ENCODE measurements at places on chromosomes 3 and 15.

DNA sequence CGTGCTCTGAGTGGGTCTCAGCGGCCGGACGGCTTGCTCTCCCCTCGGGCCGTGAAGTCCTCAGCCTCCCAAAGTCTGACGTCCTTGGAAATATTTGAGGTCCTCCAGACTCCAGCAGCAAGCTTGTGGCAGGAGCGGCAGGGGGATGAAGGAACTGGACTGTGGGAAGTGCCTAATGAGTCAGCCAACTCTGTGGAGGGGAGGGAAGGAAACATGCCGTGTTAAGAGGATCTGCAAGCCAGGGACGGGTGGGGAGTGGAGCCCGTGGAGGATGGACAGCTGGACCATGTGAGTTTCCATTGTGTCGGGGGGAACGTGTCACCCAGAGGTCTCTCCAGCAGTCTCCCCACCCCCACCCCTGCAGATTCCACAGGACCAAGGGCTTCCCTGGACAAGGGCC lies 39.4 kb upstream of the IDH2 start:
- DNase-seq: no peak

GRCh38 chr3:108441518-108441917 lies 68.9 kb downstream of the MYH15 start:
- no peak for DNase-seq

DNA sequence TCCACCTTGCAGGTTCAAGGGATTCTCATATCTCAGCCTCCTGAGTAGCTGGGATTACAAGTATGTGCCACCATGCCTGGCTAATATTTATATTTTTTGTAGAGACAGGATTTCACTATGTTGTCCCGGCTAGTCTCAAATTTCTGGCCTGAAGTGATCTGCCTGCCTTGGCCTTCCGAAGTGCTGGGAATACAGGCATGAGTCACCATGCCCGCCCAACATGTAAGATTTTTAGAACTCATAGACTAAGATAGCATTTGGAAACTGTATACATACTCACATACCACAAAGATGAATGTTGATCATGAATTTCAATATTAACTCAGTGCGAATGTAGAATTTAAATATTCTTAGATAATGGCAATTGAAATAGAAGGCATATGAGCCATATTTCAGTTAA lies 718.9 kb downstream of the NLGN1 start:
- DNase-seq: no peak

DNA sequence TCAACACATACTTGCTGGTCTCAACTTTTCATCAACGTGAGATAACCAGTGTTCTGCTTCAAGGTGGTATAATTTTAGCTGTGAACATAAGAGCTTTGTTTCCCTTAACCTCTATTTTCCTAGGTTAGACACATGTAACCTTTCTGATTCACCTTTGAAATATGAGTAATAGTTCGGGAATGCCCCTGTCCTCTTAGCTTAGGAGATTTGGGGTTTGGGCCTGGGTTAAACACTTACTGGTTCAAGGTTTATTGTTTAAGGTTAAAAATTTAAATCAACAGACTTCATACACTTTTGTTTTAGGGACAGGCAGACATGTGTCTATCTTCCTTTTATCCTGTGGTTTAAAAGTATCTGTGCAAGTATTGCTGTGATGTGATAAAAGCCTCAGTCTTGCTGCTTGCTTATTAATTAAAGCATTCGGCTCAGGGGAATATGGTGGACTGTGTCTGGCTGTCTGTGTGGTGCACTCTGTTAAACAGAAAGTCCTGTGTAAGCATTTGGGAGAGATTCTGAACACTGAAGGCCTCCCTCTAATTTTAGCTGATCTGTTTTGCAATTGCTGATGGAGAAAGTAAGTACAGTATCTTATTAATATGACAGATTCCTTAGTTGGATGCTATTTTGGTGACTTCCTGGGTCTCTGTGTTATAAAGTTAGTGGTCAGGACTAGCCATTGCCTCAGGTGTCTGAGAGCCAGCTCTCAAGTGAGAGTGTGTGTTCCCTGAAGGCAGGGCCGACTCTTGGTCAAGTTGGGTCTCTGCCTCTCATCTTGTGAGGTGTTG lies 81.8 kb downstream of the USP13 start:
- no peak for DNase-seq

DNA sequence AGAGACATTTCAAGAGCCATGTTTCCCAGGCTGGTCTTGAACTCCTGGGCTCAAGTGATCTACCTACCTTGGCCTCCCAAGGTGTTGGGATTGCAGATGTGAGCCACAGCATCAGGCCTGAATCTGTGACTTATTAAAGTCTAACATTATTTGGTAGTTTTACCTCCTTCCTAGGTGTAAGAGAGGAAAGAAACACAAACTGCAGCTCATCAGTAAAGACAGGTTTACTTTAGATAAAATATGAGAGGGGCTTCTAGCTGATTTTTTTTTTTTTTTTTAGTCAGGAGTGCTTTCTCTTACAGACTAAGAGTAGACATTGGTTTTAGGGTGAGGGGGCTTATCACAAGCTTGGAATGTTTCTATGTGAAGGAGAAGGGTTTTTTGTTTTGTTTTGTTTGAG lies 63.9 kb upstream of the RNU6-1 start:
- no peak for DNase-seq

- no peak for DNase-seq
These were observed 14.5 kb downstream of the PTPRG start for GRCh38 chr3:61575893-61576292.

GRCh38 chr3:187641320-187642016 lies 28.7 kb downstream of the SST start:
- DNase-seq: no peak

DNA sequence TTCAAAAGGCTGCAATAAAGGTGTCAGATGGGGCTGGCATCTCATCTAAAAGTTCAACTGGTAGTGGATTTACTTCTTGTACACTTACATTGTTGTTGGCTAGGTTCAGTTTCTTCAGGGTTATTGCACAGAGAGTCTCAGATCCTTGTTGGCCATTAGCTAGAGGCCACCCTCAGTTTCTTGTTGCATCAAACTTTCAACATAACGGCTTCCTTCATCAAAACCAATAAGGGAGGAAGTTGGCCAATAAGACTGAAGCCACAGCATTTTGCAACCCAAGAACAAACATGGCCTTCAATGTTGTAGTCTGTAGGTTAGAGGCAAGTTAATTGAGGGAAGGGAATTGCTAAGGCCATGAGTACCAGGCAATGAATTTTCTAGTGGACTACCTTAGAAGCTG lies 218.0 kb downstream of the ZBBX start:
- no peak for DNase-seq

DNA sequence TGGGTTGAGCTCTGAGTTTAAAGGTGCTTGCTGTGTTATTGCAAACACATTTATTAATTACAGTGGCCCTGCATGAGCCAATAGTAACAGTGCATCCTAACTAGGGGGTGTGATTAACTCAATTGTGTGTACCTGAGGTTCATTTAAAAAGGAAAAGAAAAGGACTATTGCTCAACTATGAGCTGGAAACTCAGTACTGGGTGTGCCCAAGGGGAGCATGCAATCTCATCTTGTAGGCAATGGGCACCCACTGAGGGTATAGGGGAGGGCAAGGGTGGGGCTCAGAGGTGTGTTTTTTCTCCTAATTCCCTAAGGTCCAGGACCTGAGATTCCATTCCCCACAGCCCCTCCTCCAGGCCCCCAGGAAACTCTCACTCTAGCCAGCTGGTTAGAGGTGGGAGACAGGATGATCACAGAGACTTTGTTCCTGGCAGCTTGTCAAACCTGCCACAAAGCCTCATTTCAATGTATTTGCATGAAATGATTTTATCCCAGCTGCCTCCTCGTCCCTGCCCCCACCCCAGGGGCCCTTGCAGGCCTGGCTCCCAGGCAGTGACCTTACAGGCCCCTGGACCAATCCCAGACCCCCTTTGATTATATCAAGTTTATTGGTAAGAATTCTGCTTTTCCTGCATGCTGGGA lies 220.7 kb downstream of the TBC1D2B start:
- DNase-seq: no peak

DNA sequence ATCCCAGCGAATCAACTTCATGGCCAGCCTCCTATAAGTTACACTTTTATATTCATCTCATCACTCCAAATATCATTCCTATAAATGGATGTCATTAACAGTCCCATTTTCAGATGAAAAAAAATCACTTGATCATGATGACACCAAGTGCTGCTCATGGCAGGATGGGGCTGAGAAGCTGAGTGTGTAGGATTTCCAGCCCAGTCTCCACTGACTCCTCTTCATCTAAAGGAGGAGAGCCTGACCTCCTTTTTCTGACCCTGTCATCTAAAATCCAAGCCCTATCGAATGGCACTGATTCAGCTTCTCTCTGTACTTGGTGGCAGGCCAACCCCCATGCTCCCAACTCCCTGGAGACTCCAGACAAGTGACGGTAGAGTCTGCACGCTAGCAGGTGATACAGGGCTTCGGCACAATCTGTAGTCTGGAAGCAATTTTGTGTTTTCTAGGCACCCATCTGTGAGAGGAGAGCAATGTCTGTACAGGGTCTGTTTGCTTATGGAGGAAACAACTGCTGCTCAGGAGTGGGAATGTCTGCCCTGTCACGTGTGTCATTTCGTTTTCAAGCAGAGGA lies 103.2 kb downstream of the EPHB1 start:
- DNase-seq: no peak

DNA sequence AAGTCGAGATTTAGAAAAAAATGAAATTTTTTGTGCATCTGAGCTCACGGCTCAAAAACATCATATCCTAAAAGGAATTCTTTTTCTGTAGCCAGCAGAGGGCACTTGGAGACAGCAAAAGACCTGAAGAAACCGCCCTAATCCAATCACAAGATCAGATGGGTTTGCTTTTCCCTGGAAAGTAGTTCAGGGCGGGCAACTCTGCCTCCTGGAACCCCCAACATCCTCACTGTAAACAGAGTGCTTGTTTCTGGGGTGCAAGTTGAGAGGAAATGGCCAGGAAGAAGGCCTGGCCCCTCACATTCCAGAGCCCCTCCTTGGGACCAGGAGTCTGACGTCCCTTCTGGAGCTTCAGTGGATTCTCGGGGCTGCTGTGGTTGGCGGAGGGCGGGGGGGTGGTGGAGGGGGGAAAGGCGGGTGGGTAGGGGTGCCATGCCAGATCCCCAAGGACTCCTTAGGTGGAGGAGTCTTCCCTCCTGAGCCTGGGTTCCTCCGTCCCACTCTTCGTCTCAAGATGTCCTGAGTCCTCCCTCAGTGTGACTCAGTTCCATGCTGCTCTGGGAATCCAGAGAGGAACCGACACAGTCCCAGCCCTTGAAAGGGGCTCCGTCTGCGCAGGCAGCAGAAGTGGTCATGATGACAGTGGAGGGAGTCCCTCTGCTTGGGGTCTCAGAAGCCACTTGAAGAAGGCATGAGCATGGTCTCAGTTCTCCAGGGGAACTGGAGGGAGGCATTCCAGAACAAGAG lies 35.9 kb downstream of the CCK start:
- DNase-seq: peak; percentile 27

- no peak for DNase-seq
These were observed at the start of gene PRSS50 for GRCh38 chr3:46717447-46718231. PRSS50 (minus strand) TSS chr3:46717869; CDS start chr3:46717824, 45 bp downstream.

- no peak for DNase-seq
These were observed 85.5 kb upstream of the CDV3 start for GRCh38 chr3:133487920-133488540.

DNA sequence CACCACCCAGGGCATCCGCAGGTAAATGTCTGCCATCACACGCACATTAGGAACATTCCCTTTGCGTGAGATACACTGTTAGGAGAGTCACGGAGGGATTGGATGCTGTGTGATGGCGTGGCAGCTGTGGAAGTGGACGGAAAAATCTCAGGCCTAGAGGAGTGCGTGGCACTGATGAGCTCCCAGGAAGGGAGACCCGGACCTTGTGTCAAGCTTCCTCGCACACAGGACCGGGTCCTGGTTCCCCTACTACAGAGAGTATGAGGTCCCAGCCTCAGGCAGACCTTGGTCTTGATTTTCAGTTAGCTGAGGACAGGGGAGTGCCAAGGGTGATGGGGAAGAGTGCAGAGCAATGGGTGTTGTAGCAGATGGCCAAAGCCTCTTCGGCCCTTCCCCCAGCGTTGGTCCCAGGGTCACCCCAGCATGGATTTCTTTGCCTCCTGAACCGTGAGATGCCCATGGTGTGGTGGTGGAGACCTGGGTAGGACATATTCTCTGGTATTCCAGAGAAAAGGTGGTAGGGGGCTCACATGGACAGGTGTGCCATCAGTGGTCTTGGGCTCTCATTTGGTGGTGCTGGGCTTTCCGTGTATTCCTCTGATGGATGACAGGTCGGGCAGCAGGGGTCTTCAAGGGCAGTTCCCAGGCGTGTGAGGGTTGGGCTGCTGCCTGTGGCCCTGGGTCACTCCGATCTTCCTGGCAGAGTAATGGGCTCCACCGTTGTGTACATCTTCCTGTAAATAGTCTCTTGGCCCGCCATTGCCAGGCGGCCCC lies 105.1 kb downstream of the SNRPN start:
- no peak for DNase-seq

GRCh38 chr3:55471522-55472280 lies 15.4 kb downstream of the WNT5A start:
- no peak for DNase-seq

DNA sequence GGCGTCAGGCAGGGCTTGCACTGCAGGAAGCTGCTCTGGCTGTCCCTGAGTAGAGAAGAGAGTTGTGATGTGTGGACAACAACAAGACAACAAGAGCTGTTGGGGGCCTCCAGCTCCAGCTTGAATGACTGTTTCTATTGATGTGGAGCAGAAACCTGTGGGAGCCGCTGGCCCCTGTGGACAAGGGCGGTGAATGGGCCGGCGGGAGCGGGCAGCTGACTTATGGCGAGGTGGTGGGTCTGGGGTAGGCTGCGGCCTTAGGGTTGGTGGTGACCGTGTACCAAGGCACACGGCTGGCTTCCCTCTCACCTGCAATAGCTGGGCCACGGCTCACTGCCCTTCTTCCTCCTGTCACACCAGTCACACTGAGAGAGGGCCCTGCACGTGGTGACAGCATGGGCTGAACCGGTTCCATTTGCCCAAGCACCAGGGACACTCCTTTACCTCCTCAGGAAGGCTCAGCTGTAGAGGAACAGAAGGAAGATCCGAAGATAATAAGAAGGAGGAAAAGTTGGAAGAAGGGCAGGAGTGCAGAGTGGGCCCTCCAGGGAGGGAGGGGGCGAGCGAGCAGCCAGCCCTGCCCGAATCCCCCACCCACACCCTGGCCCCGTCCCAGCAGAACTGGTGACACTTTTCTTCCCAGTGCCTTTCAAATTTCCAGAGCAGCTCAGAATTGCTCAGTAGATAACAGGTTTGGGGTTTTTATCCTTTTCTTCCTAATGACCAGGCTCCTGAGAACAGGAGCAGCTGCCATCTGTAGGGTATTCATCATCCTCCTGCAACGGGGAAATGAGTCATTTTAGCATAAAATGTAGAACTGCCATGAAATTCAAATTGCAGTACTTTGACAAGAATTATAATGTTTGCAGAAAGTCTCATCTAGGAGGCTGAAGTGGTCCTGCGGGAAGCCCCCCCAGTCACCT lies 136.9 kb downstream of the TJP1 start:
- DNase-seq: no peak

- no peak for DNase-seq
These were observed 1433.9 kb upstream of the CADM2 start for GRCh38 chr3:83524901-83525300.

- no peak for DNase-seq
These were observed 10.0 kb upstream of the ELP6 start for GRCh38 chr3:47523310-47524073.

DNA sequence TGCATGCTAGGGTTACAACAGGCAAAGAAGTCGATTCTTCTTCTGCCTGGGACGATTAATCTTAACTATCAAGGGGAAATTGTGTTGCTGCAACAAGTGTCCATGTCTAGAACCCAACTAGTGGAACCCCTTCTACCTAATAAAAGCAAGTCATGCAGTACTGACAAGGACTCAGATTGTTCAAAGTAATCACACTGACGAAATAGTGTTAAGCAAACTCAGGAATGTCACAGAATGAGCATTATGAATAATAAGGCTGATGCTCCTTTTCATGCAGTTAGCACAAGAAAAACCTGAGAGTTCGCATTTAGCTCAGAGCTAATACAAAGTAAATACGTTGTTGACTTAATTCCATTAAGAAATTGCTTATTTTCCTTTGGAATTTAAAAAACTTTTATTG lies 47.5 kb upstream of the TRIM42 start:
- no peak for DNase-seq

Measured in NCI-H2029 treated with DMSO at 0.1 percent for 48 hours (cell line).